Activated T-cell treated with anti-CD3 and anti-CD28 coated beads, Interleukin-2, amount 50 U/mL, for 72 hours (primary cell): ENCODE measurements at places on chromosomes 6 and 20.

GRCh38 chr6:148240461-148240840, 102.2 kb upstream of the SASH1 start:
- no peak for DNase-seq

GRCh38 chr20:64074184-64074789, 5.0 kb downstream of the RGS19 start:
- no peak for DNase-seq

DNA sequence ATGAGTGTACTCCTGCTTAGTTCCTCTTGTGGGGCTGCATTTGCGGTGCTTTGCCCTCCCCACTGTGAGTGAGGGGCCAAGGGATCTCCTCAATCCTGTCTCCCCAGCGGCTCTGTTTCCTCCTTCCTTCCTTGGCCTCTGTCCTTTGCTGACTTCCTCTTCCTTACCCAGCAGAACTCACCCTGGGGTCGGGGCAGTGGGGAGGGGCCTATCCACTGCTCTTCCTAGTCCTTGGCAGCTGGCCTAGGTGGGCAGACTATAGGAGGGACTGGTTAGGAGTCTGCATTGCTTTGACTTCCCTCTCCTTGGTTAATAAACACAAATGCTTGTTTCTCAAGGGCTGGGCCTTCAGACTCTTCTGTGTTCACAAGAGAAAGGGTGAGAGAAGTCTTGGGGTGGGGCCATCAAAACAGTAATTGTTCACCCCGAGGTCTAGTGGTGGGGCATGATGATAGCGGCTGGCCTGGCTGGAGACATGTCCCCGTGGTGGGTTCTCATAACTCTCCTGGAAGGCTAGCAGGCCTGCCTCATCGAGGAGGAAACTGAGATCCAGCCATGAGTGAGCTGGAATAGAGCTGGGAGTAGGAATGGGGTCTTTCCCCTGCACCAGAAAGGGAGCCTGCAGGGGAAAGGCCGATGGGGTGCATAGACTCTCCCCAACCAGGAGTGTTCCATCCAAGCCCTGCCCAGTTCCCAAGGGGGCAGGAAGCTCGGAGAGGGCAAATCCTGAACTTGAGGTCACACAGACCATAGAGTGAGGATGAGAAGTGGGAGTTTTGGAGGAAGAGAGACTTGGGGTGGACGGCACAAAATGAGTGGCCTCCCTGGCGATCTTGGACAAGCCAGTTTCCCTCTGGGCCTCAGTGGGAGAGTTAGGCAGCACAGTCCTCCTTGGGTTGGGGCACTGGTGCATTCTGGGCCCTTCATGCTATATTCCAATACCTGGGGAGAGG, 12.7 kb downstream of the FAM110A start:
- DNase-seq, result no peak

- DNase-seq, result peak; percentile 77
Measured at GRCh38 chr20:62804627-62805154, at the start of gene OGFR. OGFR (plus strand) TSS chr20:62804835; CDS start chr20:62804860, 25 bp downstream.

GRCh38 chr20:62227977-62228958, 8.2 kb upstream of the HRH3 start:
- DNase-seq, result no peak

DNA sequence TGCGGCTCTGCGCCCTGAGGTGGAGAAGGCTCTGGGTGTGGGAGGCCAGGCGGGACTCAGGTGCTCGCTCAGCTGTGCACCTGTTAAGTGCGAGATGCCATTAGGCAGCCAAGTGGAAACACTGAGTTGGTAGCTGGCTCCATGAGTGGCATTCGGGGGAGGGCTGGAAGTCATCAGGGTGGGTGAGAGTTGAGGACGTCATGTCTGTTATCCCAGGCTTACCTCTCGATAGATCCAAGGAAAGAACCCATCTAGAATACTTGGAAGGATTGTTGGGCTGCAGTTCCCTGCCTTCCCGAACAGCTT, 41.3 kb downstream of the TAF8 start:
- DNase-seq, result no peak

DNA sequence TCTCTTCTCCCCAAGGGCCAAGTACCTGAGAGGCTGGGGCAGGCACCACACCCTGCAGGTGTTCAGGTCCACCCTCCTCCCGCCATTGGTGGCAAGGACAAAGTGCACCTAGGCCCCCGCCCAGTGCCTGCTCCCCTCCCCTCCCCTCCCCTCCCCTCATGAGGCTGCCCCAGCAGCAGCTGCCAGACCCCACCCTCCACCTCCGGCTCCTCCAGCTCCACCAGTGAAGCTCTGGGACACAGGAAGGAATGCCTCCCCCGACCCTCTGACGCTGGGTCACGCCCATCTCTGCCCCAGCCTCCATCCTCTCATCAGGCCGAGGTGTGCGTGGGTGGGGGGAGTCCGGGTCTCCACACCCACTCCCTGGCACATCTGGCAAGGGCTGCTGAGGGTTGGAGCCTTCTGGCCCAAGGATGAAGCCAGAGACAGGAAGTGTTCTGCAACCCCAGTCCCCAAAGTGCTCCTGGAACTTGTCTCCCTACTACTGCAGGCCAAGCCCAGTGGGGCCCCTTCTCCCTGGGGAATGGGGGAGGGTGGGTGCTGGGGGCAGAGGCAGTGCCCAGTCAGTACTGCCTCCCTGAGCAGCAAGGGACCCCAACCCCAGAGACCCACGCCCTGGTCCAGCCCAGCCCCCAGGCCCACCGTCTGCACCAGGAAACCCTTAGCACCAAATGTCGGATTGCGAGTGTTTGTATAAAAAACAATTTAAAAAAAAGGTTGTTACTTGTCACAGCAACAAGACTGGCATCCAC, 1.6 kb upstream of the UCKL1 start:
- DNase-seq, result peak; percentile 65

DNA sequence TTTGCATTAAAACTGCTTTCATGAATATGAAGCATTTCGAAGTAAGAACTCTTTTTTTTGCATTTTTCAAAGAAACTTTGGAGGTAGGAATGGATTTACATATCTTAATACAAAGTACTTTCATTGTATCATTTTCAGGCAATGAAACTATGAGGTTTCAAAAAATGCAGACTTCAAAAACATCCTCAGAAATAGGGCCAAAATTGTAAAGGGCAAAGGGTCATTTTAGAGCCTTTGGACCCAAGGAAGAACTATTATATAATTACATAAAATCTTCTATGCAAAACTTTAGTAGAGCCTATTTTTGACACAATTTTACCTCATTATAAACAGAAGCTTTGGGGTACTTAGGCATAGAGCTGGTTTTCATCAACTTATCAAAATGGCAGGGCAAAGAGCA, 4.9 kb downstream of the PRKN start:
- no peak for DNase-seq

GRCh38 chr20:43963233-43963632, 48.6 kb downstream of the TOX2 start:
- DNase-seq, result no peak

DNA sequence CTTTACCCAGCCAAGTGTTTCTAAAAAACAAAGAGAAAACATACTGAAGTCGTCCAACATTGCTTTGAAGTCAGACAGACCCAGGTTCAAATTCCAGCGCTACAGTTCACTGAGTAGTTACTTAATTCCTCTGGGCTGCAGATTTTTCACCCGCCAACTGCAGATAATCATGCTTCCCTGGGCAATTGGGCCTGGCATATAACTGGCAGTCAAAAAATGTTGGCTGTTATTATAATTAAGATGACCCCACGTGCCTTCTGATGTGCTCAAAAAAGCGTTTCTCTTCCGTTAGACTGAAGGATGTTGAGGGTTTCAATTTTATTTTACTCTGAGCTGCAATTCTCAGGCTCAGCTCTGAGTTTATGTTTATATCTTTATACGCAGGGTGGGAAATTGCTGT, 156.1 kb upstream of the CITED2 start:
- DNase-seq, result no peak

GRCh38 chr6:19997104-19997503, 159.9 kb downstream of the ID4 start:
- no peak for DNase-seq

GRCh38 chr6:28537509-28538140, 11.9 kb downstream of the GPX5 start:
- DNase-seq, result peak; percentile 42

DNA sequence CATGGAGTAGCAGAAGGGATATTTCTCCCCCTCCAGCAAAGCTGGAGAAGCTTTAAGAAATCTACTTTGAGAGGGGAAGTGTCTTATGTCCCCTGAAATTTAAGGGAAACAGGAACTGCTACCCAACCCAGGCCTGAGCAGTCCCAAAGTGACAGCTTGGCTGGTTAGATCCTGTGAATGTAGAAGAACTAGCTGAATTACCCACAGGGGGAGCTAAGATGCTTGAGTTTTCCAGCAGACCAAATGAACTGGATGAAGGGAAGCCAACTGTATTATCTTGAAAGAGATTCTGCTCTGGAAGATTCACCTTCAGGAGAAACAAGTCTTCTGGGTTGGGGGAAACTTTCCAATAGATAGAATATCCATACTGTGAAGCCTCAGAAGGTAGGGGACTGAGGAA, 303.3 kb upstream of the MMS22L start:
- DNase-seq, result no peak

DNA sequence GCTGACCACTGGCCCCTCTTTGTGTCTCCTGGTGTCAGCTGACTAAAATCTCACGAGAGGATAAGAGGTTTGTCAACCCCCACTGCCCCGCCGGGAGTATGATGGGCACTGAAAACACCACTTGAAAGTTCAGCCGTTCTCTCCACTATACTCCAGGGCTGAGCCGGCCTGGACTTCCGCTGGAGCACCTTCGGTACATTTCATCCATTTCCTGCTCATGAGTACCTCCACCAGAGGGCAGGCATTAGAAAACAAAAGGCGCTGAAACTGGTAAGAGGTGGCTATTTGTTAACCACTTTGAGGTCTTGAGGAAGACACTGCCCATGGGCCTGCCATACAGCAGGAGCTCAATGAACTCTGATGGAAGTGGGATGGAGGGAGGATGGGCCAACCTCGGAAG, 17.9 kb upstream of the ANKRD60 start:
- no peak for DNase-seq

GRCh38 chr20:57672164-57672563, 37.7 kb downstream of the PMEPA1 start:
- DNase-seq, result no peak

- no peak for DNase-seq
Measured at GRCh38 chr6:11771473-11772048, 7.0 kb downstream of the ADTRP start.

DNA sequence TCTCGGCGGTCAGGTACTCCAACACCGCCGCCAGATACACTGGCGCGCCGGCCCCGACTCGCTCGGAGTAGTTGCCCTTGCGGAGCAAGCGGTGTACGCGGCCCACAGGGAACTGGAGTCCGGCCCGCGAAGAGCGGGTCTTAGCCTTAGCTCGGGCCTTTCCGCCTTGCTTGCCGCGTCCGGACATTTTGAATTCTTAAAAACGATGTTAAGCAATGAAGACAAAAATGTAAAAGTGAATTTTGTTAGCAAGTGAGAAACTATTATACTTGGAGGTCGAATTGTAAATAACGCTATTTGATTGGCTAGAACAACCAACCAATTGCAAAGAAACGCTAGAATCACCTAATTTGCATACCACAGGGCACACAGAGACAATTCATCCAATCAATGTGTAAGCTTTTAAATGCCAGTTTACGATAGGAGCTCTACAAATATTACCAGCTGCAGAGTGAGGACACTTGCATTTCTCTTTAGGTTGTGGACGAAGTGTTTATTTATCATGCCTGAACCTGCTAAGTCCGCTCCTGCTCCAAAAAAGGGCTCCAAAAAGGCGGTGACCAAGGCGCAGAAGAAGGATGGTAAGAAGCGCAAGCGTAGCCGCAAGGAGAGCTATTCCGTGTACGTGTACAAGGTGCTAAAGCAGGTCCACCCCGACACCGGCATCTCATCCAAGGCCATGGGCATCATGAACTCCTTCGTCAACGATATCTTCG, 112.0 kb downstream of the HFE start:
- peak; percentile 89 for DNase-seq

- no peak for DNase-seq
Measured at GRCh38 chr6:89787660-89788328, 31.8 kb downstream of the MDN1 start.

GRCh38 chr20:8209061-8209460, 77.0 kb downstream of the PLCB1 start:
- no peak for DNase-seq

- no peak for DNase-seq
Measured at GRCh38 chr6:2028457-2029038, 216.9 kb downstream of the GMDS start.

GRCh38 chr6:147227770-147228320, 23.6 kb downstream of the STXBP5 start:
- DNase-seq, result no peak

DNA sequence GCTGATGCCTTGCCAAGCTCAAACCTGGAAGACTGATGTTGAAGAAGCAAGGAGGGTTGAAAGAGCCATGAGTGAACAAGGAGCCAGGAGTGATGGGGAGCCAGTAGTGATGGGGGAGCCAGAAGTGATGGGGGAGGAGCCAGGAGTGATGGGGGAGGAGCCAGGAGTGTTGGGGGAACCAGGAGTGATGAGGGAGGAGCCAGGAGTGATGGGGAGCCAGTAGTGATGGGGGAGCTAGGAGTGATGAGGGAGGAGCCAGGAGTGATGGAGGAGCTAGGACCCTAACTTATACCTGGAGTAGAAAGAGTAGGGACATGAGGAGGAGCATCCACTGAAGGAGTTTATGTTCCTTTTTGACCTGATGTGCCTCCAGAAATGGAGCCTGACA, 14.6 kb upstream of the CD93 start:
- no peak for DNase-seq

DNA sequence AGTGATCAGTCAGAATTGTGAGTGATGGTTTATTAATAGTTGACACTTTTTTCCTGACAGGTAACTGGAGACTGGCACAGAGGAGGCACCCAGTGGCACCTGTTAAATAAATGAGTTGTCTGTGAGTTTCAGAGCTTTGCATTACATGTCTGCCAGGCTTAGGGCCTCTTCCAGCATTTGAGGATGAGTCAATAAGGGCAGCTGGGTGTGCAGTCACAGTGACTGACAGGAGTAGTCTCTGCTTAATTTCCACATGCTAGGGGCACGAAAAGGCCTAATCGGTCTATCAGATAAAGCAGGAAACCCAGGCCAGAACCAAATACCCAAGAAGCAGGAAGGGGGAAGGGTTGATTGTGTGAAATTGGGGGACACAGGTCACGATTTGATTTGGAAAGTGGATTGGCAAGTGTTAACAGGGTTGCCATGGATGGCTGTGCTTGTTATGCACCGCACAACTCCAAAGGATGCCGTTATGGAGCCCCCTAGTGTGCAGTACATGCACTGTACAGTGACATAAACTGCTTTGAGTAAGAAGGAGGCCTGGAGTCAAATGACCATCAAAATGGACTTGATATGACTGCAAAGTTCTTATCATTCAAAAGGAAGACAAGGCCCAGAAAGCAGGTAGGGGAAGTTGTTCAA, 111.9 kb upstream of the GGTLC1 start:
- peak; percentile 66 for DNase-seq

GRCh38 chr20:48919882-48920526, 1.5 kb upstream of the ARFGEF2 start:
- DNase-seq, result no peak

DNA sequence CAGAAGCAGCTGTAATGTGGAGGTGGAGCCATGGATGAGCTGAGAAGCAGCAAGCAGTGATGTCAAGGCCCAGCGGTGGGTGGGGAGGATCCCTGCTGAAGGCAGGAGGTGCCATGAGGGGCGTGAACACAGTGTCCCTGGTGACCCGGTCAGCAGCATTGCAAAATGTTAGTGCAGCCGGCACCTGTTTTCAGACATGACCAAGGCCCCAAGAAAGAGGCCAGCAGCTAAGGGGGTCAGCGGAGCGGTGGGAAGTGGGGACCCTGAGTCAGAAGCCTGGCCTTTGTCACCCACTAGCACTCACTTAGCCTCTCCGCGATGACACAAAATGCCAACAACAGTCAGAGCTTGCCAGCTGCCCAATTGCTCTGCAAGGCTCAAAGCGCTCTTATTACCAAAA, 51.9 kb downstream of the TMEM242 start:
- no peak for DNase-seq

GRCh38 chr6:99178168-99178567, 171.3 kb downstream of the FAXC start:
- DNase-seq, result no peak
